ENCODE measurements at places on chromosomes 11 and 22. TPM values are rescaled to one million over a fixed set of nuclear protein-coding genes. Genes with fewer than 3 reads are reported as not detected.

Gene DRICH1
- total RNA-seq = 0.56 TPM

Gene DERL3
- total RNA-seq = 0.96 TPM

Gene MMP27
- total RNA-seq = not detected

DNA sequence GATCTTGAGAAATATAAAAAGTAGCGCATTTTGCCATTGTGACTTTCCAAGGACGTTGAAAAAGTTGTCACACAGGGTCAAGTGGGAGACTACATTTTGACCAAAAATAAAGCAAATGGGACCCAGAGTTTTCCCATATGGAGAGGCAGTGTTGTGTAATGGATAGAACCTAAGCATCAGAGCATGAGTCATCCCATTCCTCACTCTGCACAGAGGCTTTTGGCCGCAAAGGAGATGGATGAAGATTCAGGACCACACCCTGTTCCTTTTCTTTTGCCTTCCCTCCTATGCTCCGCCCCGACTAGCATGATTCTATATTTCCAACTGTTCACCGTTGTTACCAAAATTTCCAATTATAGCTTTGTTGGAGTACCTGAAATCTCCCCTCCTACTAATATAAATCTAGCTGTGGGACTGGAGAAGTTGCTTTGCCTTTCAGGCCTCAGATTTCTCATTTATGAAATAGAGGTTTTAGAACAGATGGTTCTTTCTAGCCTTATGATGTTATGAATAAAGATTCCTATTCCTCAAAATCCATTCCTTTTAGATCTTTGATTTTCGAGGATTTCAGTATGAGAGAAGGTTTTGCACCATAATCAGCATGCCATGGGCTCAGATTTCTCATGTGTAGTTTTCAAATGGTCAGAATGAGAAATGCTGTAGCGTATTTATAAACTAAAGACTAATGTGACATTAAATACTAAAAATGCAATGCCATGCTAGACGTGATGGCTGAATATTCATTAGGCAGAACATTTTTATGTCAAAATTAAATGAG is 921.9 kb upstream of the TENM4 start:
- DNase-seq = no peak

Data from omental fat pad (tissue), 4 donors.